WTC11 (cell line): ENCODE measurements at places on chromosomes 6 and 20.

GRCh38 chr6:134619789-134620188, 301.9 kb upstream of the SGK1 start:
- DNase-seq: no peak

DNA sequence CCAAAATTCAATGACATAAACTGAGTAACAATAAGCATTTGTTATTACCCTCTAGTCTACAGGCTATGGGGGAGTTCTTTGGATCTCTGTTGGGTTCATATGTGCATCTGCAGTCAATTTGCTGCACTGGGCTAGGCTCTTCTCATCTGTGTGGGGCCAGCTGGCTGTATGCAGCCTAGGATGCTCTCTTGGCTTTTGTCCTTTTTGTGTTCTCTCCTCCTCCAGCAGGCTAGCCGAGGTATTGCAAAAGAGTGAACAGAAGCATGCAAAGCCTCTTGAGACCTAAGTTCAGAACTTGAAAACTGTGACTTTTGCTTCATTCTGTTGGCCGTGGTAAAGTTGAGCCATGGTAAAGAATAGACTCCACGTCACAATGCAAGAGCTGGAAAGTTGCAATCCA, 62.8 kb upstream of the FOXO3 start:
- DNase-seq: peak; percentile 58

DNA sequence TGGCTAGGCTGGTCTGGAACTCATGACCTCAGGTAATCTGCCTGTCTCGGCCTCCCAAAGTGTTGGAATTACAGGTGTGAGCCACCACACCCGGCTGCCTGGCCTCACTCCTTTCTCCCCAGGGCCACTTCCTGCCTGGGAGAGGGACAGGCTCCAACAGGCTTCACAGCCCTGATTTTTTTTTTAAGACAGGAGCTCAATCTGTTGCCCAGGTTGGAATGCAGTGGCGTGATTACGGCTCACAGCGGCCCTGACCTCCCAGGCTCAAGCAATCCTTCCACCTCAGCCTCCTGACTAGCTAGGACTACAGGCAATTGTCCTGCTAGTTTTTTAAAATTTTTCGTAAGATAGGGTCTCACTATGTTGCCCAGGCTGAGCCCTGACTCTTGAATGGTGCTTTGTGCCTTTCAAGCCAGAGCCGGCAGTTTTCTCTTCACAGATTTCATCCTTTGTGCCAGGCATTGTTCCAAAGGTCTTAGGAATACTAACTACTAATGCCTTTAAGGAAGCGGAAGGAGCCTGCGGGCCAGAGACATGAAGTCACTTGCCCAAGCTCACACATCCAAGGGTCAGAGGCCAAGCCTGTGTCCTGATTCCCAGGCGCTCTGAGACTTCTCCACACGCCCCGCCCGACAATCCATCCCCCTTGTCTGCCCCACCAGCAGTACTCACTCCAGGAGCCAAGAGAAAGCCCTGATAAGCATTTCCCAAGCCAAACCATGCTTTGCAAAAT, 19.2 kb downstream of the CAPN11 start:
- DNase-seq: no peak

DNA sequence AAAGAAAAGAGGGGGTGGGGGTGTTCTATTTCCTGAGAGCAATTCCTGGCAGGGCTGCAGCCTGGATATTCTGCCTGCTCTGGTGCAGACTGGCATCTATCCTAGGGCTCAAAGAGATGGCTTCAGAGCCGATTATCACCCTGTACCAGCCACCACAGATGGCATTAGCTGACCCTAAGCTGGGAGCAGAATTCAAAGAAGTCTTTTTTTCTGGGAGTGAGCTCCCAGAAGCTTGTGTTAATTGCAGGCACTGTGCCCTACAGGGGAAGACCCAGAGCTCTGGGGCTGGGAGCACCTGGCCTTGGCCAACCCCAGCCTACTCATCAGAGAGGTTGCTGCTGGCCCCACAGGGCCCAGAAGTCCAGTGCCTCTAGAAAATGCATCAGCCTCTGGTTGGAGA, 85.9 kb downstream of the PXDC1 start:
- no peak for DNase-seq

- DNase-seq: no peak
Observed at GRCh38 chr6:124027392-124027791, 223.7 kb downstream of the NKAIN2 start.

DNA sequence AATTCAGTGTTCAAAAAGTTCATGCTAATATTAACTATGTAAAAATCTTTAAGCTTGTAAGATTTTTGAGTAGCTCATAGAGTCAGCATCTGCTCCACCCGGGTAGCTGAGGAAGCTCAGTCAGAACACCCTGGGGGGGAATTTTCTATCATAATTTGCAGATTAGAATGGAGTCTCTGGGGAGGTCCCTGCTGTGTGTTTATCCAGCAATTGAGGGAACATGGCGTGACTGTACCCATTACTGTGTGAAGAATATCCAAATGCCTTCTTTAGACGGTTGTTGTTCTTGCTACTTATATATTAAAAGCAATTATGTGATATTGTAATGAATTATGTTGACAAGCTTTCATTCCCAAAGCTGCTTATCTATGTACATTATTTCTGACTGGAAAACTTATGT, 64.8 kb downstream of the AIG1 start:
- DNase-seq: no peak

DNA sequence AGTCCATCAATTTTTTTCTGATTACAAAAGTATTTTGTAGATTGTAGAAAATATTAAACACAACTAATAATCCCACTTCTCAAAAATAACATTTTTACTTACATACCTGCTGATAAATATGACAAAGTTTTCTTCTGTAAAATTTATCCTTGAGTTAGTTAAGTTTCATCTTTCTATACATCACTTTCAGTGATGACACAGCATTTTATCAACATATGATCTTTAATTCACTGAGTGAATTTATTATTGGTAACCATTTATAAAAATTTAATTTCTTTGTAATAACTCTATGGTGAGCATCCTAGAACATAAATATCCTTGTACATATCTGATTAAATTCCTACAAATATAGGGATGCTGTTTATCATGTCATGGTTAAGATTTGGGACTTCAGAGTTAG, 385.0 kb upstream of the SLC35B3 start:
- DNase-seq: no peak

DNA sequence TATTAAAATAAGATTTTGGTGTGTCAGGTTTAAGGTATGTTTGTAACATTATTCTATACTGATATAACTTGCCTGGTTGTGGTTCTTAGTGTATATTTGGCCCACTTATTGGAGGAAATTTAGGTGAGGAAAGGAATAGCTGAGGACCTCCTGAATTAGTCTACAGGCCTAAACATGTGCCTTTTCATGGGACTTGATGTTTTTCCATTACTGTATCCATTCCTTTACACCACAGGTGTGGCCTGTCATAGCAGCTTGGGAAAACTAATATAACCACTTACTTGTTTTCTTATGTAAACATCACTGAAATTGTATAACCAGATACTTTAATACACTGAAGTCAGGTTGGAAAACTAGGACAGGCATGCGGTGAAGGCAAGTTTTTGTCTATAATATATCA, 27.6 kb downstream of the BCKDHB start:
- DNase-seq: no peak

DNA sequence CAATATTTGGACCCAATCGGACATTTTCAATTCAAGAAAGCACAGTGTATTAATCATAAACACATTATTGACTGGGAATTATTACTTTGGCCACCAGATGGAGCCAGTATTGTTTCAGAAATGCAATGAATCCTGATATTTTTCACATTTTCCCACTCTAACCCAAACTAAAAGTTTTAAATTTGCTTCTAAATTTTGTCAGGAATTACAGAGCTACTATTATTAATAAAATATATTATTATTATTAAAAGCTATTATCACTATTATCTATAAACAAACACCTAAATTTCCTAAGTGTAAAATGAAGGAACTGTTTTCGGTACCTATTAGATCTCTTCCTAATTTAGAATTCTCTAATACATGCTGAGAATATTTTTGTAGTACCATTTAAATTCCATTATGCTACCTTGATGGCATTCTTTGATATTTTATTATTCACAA, 245.3 kb downstream of the OGFRL1 start:
- DNase-seq: no peak

DNA sequence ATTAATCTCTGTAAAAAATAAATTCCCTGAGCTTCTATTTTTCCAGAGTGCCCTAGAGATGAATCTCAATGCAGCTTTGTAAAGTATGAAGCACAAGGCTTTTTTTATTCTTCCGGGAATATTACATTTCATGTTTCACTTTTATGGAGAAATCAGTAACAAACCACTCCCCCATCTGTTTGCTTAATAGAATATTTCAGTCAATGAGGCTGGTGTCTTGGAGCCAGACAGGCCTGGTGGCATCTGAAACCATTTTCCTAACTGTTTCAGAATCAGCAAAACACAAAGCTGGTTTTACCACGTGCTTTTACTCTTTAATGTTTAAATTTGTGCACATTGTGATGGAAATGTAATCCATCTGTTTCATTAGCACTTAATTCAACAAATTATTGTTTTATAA, 400.8 kb upstream of the HSF2 start:
- DNase-seq: no peak

- DNase-seq: no peak
Observed at GRCh38 chr6:18241208-18242038, 22.9 kb downstream of the DEK start.

GRCh38 chr6:24775520-24776058, 852 bp downstream of the GMNN start:
- no peak for DNase-seq

GRCh38 chr20:59667981-59668515, 63.7 kb downstream of the PHACTR3 start:
- no peak for DNase-seq

- DNase-seq: no peak
Observed at GRCh38 chr6:39653612-39654011, 71.6 kb downstream of the KIF6 start.

- DNase-seq: no peak
Observed at GRCh38 chr20:1533059-1533458, 24.4 kb downstream of the SIRPD start.
